Stimulated activated CD4-positive, alpha-beta T cell treated with anti-CD3 and anti-CD28 coated beads, Interleukin-1b, Interleukin-23, amount 100 ng/mL, for 1 hour (primary cell): ENCODE measurements at places on chromosomes 13 and 19.

DNA sequence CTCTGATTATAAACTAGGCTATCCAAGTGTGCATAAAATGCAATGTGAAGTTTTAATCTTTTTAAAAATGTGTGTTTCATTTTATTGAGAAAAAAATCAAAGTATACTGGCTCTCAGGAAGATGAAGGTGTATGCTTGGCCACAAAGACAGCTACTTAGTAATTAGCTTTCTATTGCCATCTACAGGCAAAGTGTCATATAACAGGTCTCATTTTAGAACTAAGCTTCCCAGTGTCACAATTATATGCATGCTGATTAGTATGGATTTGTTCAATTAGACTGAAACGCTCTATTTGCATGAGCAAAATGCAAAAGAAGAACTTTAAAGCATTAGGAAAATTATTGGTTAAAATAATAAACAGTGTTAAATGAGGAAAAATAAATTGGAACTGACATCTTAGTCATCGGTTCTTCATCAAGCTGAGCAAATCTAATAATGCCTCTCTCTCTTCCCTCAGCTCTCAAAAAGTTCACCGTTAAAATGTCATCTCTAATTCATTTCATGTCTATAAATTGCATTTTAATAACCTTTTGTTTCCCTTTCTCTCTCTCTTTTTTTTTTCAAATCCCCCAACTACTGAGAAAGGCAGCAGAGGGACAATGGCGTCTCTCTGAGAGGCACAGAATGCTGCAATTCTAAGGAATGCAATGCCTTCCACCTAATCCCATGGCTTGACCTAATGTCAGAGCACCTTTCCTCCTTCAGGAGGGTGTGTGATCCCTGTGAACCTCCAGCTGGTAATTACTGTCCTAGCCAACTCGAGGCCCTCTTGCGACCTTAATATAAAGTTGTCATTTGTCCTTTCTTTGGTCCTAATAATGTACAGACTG is 313.1 kb upstream of the MAB21L1 start:
- no peak for DNase-seq

GRCh38 chr13:87234981-87235380 is 436.2 kb upstream of the SLITRK5 start:
- DNase-seq: no peak

DNA sequence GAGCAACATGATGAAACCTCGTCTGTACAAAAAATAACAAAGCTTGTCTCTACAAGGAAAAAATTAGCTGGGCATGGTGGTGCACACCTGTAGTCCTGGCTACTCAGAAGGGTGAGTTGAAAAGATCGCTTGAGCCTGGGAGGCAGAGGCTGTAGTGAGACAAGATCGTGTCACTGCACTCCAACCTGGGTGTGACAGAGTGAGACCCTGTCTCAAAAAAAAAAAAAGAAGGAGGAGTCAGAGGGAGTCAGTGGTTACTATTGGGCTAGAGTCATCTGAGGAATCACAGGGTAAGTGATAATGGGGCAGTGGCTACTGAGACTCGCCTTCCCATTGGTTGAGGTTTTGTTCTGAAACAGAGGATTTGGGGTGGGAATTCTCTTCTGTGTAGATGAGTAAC is 1.9 kb upstream of the GPI start:
- DNase-seq: no peak

DNA sequence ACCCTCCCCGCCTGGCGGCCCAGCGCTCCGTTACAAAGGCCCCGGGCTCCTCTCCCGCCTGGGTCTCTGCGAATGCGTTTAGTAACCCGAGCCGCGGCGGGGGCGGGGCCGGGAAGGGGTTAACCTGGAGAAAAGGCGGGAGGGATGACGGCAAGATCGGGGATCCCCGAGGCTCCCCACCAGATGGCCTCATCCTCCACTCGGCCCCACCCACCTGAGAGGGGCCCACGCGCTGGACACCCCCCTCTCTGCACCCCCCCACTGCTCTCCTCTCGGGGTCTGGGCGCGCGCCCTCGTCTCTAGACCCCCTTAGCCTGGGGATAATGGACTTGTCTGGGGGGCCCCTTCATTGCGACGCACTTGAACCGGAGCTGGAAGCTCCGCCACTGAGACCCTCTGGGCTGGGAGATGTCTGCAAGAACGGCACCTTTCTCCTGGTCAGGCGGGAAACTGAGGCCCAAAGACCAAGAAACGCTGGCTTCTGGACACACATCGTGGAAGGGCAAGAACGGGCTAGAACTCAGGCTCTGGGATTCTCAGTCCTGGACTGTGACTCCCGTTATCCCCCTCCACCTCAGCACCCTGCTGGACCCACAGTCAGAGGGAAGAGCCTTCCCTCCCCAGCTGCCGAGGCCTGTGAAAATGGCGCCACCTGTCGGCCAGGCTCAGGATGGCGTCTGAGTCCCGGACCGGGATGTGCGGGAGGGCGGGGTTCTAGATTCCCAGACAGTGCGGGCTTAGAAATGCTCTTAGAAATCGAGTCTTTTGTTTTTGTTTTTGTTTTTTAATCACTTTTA is 2.9 kb upstream of the LTBP4 start:
- DNase-seq: peak; percentile 58

DNA sequence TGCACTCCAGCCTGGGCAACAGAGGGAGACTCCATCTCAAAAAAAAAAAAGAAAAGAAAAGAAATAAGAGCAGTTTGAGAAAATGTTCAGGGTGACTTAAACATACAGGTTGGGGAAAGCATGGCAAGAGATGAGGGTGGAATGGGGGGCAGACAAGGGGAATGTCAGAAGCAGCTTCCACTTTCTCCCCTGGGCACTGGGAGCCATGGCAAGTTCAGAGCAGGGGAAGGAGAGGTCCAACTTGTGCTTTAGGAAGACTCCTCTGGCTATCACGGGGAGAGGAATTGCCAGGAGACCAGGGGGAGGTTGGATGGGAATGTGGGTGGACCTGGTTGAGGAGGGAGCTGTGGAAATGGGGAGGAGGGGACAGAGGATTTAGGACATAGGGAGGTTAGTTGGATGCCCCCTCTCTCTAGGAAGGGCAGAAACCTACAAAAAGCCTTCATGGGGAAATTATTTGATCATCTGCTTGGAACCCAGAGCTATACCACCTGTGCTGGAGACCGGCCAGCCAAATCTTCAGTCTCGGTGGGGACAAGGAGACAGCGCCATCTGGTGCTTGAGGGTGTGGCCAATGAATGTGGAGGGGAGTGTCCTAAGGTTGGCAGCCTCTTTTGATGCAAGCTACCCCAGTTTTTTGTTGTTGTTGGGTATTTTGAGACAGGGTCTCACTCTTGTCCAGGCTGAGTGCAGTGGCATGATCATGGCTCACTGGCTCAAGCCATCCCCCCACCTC is 7.3 kb upstream of the STRN4 start:
- DNase-seq: peak; percentile 25

GRCh38 chr19:28396287-28396831 is 816.6 kb downstream of the UQCRFS1 start:
- no peak for DNase-seq

DNA sequence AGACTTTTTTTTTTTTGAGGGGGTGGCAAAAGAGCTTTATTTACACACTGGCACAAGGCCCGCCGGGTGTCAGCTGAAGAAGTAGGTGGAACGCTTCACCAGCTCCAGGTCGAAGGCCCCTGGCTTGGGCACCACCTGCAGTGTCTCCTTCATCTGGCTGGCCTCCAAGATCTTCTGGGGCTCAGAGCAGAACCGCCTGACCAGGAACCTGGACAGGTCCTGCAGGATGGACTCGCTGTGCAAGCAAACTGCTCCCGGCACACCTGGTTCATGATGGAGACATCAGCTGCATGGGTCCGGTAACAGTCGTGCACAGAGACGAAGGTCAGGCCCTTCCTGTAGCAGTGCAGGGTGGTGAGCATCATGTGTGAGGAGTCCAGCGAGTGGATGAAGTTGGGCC is 4.4 kb upstream of the CYP4F2 start:
- no peak for DNase-seq

GRCh38 chr19:4399812-4400134 is 574 bp downstream of the SH3GL1 start:
- DNase-seq: no peak

- no peak for DNase-seq
Observed at GRCh38 chr19:33396701-33397535, 23.4 kb downstream of the CEBPG start.

GRCh38 chr19:51485960-51486660 is 7.8 kb downstream of the CEACAM18 start:
- no peak for DNase-seq

DNA sequence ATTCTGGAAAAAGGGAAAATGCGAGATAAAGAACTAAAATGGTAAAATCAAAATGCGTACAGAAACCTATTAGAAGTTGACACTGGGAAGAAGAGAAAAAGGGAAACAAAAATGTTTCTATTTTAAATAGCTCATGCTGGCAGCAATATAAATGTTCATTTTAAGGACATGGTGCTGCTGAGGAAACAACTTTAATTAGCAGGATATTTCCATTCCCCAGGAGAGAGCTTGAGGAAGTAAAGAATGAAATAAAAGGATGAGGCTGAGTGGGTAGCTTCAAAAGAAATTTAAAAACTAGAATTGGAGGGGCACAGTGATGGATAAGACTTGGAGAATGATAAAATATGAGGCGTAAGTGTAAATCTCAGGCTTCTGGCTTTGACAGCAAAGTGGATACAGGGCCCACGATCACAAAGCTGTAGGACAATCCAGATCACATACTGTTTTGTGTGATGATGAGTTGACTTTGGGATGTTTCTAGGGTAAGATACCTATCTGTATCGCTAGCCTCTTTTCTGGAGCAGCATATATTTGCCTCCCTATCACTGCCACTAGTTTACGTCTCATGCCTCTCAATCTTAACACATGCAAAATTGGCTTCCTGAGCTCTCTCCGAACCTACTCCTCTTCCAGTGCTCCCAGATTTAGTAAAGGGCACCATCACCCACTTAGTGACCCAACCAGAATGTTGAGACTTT is 571.3 kb upstream of the MIR17HG start:
- DNase-seq: no peak

GRCh38 chr19:55156202-55157063 is 1.1 kb downstream of the TNNI3 start:
- peak; percentile 25 for DNase-seq

- no peak for DNase-seq
Observed at GRCh38 chr13:106597186-106597585, 29.2 kb upstream of the ARGLU1 start.

- no peak for DNase-seq
Observed at GRCh38 chr19:50693064-50693975, 26.3 kb downstream of the SHANK1 start.

DNA sequence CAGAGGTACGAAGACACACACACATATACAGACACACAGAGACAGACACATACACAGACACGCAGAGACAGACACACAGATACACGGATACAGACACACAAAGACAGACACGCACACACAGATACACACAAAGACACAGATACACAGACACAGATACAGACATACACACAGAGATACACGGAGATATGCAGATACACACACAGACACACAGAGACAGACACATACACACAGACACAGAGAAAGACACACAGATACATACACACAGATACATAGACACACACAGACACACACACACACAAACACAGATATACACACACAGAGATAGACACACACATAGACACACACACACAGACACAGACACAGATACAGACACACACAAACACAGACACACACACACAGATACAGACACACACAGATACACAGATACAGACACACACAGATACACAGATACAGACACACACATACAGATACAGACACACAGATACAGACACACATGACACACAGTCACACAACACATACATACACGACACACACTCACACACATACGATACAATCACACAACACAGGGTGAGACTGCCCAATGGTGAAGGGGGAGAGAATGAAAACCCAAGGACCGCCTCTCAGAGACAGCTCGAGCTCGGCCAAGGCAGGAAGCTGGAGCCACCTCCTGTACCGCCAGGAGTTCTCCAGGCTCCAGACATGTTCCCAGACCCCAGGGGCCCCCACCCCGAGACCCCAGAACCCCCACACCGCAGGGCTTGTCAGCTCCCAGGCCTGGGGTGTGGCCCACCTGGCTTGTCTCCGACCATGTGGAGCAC is 8.8 kb upstream of the CCER2 start:
- no peak for DNase-seq
